Body of pancreas (tissue), 4 donors: ENCODE measurements at places on chromosomes 3 and 15. TPM values are rescaled to one million over a fixed set of nuclear protein-coding genes. Genes with fewer than 3 reads are reported as not detected.

- H3K27ac ChIP-seq = no peak overlapping the region
- H3K4me1 ChIP-seq = peaks cover 11% of the 10 kb centered on the region
- H3K4me3 ChIP-seq = no peak overlapping the region
- no peaks in the 10 kb centered on the region for H3K27me3 ChIP-seq
Measured at GRCh38 chr3:101519685-101520365, 6.8 kb upstream of the SENP7 start.

ZBBX gene
- total RNA-seq = 0.26 TPM

LCTL gene
- not detected for total RNA-seq

- no peaks in the 10 kb centered on the region for H3K36me3 ChIP-seq
- DNase-seq = no peak
- no peak overlapping the region for H3K27ac ChIP-seq
Measured at GRCh38 chr3:23829242-23829934, 23.6 kb downstream of the UBE2E1 start.
